Ascending aorta (tissue), 2 donors: ENCODE measurements at places on chromosomes 7 and 10.

- DNase-seq, result no peak
Measured at GRCh38 chr10:27950242-27950564, 48.7 kb downstream of the ODAD2 start.

DNA sequence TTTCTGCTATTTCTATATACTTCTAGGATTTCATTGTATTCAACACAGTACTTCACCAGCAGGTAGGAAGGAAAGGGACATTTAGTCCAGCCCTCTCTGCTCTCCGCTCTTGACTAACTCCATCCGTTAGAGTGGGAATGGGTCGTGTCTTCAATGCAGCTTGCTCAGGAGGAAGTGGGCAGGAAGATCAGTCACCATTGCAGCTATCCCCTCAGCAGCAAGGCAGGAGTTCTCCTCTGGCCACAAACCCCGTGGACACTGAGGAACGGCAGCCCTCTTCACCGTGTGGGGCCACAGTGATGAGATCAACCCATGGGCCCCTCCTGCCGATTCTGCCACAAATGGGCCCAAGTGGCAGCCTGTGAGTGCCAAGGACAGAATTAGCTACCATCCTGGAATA is 30.2 kb upstream of the IKZF1 start:
- DNase-seq, result no peak

- DNase-seq, result no peak
Measured at GRCh38 chr10:86367152-86367951, 757 bp upstream of the GRID1 start.

DNA sequence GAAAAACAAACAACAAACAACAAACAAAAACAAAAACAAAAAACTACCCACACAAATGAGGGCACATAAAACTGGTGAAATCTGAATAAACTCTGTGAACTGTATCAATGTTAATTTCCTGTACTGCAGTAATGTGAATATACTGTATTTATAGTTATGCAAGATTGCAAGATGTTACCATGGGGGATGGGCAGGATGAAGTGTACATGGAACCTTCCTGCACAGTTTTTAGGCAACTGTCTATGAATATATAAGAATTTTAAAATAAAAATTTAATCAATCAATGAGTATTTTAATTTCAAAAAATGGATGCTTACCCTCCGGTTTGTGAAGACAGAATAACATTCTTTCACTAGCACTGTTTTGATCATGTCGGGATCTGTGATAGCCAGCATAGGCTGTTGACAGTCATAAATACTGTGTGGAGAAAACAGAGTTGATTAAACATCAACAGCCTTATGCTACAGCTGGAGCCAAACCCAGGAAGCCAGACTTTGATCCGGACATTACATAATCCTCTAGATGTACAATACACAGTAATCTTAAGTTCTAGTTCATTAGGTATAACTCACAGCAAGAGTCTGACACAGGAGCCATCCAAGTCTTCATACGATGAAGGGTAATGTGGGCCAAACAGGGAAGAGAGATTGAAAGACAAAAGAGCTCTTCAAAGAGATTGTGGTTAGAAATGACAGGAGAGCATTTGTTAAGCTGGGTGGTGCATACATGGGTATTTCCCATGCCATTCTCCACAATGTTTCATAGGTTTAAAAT is 14.8 kb downstream of the CYP3A7 start:
- DNase-seq, result no peak

GRCh38 chr7:129698516-129699418 is 87.2 kb downstream of the NRF1 start:
- DNase-seq, result no peak

GRCh38 chr7:14381306-14381705 is 391.8 kb upstream of the ETV1 start:
- no peak for DNase-seq

GRCh38 chr7:31850601-31851000 is 163.6 kb downstream of the PPP1R17 start:
- DNase-seq, result no peak

GRCh38 chr7:11294965-11295364 is 321.3 kb downstream of the PHF14 start:
- DNase-seq, result no peak

- DNase-seq, result no peak
Measured at GRCh38 chr7:84232646-84233045, 38.1 kb upstream of the SEMA3A start.

DNA sequence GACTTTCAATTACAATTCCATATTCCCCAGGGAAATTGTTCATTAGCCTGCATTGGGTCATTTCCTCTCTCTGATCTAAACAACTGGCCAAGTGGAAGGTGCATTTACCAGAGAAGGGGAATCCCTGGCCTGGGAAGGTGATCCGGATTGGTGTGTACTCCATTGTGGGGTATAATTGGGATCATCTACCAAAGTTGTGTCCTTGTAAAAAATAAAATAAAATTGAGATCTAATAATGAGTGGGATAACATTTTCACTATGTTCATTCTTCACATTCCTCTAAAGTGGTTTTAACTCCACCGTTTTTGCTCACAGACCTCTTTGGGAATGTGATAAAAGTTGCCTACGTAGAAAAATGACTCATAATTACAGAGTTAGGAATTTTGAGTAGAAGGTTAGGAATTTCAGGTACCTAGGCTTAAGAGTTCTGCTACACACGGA is 22.8 kb downstream of the ARL5B start:
- no peak for DNase-seq

GRCh38 chr7:81114633-81115032 is 195.8 kb upstream of the SEMA3C start:
- no peak for DNase-seq

DNA sequence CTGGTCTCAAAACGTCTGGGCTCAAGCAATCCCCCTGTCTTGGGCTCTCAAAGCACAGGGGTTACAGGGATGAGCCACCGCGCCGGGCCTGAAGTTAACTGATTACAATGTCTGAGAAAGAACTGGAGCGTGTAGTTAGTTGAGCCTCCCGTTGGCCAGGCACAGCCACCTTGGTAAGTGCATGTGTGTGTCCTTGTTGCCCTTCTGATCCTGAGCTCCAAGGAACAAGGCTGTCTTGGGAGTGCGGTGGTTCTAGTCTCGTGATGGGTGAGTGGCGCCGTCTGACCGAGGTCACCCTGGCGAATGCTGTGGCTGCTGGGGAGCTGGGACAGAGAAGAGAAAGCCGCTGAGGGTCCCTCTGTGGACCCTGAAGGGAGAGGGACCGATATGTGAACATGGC is 50.5 kb downstream of the PITRM1 start:
- no peak for DNase-seq

DNA sequence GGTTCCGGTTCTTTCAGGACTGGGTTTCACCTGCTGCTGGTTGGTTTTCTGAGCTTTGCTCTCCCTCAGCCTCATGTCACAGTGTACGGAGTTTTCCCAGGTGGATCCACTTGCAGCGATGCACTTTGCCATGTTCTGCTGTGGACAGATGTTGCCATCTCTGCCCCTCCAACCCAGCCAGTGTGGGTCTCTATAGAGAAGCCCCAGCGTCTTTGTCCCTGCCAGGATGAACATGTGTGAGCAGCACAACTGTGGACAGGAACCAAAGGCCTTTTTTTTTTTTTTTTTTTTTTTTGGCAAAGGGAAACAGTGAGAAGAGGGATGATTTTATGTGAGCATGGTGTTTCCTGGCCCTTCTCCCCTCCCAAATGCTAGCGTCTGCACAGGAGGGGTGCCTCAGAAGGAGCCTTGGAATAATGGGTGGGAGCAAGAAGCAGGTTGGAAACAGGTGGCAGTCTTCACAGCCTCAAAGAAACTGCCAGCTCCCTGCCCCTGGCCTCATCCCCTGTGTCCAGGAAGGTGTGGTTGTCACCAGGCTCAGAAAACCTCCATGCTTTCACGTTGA is 106.5 kb downstream of the RPS24 start:
- DNase-seq, result no peak

DNA sequence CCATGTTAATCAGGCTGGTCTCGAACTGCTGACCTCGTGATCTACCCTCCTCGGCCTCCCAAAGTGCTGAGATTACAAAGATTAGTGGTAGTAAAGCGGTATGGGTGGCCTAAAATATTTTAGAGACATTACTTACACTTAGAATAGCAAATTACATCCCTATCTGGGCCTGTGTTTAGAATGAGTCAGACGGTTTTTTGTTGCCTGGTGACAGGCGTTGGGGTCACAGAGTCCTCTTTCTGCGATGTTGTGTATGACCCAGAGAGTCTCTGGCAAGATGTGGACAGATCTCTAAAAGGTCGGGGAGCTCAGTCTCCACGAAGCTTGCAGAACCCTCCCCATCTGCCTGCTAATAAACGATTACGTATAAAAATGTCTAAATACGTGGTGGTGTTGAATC is 39.6 kb upstream of the PRKCQ start:
- DNase-seq, result no peak

DNA sequence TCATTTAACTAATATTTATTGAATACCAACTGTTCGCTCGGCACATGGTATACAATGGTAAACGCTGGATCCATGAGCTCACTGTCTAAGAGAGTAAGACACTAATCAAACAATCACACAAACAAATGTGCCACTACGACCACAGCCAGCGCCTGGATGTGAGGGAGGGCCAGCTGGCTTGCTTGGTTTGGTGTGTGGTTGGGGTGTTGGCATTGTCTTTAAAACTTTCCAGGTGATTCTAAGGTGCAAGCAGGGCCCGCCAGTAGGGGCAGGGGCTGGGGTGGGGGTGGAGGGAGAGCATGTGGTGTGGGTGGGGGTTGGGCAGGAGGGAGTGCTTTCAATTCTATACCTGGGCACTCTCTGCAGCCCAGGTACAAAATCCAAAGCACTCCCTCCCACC is 31.6 kb downstream of the ADRA2A start:
- DNase-seq, result no peak
